Left forelimb (tissue), 1 donor: ENCODE measurements at places on chromosomes 5 and 9.

- DNase-seq: no peak
These were observed 14.8 kb upstream of the CTSV start for GRCh38 chr9:97053717-97054116.

- no peak for DNase-seq
These were observed 2.9 kb upstream of the MYOZ3 start for GRCh38 chr5:150658121-150658520.

GRCh38 chr5:149940077-149940574 is 4.5 kb downstream of the PDE6A start:
- DNase-seq: no peak

- DNase-seq: no peak
These were observed 42.8 kb upstream of the HK3 start for GRCh38 chr5:176941951-176942350.

DNA sequence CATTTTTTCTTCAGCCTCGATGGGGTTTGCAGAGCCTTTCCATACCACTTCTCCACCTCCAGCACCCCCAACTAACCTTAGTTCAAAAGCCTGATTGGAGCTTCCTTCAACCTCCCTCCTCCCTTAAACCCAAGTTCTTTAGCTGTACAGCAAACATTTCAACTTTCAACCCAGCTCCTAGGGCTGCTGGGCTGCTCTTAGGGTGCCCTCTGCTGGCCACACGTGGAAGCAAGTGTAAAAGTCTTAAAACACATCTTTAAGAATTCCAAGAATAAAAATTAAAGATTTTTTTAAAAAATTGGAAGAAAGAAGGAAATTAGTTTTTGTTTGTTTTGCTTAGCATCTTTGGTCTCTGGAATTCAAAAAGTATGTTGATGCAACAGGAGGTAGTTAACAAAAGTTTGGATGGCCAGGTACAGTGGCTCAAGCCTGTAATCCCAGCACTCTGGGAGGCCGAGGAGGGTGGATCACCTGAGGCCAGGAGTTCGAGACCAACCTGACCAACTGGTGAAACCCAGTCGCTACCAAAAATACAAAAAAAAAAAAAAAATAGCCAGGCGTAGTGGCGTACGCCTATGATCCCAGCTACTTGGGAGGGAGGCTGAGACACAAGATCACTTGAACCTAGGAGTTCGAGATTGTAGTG is 15.5 kb upstream of the HSD17B3 start:
- DNase-seq: no peak

- DNase-seq: no peak
These were observed 187.6 kb upstream of the S1PR3 start for GRCh38 chr9:88803546-88804253.

- DNase-seq: no peak
These were observed 157.6 kb downstream of the SLC12A2 start for GRCh38 chr5:128241051-128241695.

DNA sequence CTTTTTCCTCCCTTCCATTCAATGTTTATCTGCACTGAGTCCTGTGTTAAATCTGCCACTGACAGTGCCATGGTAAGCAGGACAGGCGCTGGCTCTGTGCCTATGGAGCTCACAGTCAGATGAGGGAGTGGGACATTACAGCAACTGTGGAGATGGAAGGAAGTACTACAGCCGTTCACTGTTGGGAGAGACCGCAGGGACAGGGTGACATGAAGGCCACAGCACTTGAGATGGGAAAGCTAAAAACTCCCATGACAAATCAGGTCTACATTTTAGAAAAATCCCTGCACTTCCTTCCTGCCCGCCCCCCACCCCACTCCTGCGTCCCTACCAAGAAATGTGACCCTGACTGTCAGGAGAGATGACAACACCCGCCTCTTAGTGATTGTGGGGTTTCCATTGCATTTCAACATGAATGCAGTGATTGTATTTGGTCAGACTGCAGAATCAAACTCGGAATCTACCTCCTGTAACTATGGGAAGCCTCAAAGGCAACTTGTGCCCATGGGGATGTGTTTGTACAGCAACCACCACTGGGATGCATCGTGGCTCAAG is 56.4 kb downstream of the GTF3C4 start:
- DNase-seq: no peak

DNA sequence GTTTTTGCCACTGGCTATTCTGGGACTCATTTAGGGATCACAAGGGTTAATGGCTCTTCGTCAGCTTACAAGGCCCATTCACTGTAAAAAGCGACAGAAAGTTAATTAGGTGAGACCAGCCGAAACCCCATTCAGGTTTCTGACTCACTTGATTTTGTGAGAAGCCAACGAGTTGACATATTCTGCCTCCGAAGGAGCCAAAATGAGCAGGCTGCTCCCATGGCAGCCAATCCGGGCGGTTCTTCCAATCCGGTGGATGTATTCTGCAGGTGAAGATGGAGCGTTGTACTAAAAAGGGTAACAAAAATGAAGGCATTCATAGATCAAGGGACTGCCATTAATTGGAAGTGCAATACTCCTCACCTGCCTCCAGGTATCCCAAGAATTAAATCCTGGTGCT is 39.7 kb downstream of the DDX31 start:
- DNase-seq: no peak

DNA sequence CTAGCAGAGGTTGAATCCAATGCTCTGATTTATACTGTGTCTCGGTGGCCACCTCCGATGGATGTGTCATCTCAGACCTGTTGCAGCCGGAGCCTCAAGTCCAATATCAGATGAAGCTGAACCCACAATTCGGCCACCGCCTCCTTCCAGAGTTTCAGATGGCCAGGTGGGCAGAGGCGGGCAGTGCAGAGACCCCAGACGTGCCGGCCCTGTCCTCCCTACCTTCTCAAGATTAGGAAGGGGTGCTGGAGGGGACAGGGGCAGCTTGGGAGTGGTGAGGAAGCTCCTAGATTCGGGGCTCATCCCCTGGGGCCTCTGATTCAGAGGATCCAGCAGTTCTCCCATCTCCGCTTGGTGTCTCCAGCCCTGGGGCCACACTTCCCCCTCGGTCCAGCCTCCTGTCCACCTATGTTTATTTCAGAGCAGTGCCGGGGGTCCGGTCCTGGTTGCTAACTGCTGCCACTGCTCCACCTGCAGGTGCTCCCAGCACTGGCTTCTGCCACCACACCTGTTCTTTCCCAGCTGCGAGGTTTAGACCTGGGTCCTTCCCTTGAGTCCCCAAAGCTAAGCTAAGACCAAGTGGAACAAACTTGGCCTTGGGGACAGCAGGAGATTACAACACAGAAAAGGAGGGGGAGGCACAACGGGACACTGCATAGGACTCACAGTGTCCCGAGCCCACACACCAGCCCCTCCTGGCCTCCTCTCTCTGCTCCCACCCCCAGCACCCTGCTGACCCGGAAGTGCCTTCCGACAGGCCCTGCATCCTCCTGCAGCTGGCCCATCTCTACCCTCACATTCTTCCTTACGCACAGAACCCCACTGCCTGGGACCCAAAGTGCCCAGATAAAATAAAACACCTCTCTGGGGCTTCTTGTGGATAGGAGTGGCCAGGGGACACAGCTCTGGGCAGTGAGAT is 81.6 kb downstream of the NTNG2 start:
- no peak for DNase-seq

- DNase-seq: no peak
These were observed 98.4 kb upstream of the ERCC6L2 start for GRCh38 chr9:95777136-95777535.

GRCh38 chr9:116737152-116737546 is 50.0 kb downstream of the TRIM32 start:
- DNase-seq: peak; percentile 78

GRCh38 chr5:145803112-145804004 is 31.8 kb downstream of the PRELID2 start:
- DNase-seq: no peak

- no peak for DNase-seq
These were observed 62.8 kb upstream of the PPP1R26 start for GRCh38 chr9:135416664-135417290.
